Mesendoderm (in vitro differentiated cells): ENCODE measurements at places on chromosomes 6 and 20.

DNA sequence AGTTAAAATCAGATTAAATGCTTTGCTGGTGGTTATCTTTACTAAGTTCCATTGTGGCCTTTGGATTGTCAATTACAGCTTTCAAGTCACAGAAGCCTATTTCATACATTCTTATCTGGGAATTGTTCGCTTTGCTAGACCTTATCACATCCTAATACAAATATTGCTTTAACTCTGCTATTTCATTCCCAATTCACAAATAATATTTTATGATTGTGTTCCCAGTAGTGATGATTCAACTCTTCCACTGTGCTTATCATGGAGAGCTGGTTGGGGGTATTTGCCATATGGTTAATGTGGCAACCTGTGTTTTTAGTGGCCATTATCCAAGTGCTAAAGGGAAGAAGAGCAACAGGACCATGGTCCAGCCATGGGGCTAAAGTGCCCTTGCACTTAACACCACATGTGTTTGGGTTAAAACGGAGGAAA, 72.9 kb upstream of the GLP1R start:
- H3K4me3 ChIP-seq: no peak overlapping the region
- peak; percentile 64 for DNase-seq
- H3K27ac ChIP-seq: no peak overlapping the region
- no peaks in the 10 kb centered on the region for H3K36me3 ChIP-seq
- H3K27me3 ChIP-seq: no peaks in the 10 kb centered on the region

DNA sequence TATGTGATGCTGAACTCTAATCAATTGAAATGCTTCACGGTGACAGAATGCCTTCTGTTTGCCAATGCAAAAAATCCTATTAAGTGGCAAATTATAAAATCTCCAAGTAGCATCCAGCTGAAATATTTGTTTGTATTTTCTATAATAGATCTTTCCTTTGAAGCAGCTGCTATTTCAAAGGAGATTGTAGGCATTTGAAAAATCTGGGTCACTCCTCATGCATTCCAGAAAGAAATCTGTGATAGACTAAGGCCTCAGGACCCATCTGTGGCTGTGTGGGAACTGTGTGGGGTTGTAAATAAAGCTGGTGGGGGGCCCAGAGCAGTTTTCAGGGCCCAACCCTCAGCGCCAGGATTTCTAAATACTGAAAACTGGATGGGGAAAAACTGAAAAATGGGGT, 216.9 kb upstream of the ARG1 start:
- H3K4me1 ChIP-seq: peaks cover under 1% of the 10 kb centered on the region
- H3K4me3 ChIP-seq: no peak overlapping the region
- no peak for DNase-seq
- no peak overlapping the region for H3K27ac ChIP-seq

DNA sequence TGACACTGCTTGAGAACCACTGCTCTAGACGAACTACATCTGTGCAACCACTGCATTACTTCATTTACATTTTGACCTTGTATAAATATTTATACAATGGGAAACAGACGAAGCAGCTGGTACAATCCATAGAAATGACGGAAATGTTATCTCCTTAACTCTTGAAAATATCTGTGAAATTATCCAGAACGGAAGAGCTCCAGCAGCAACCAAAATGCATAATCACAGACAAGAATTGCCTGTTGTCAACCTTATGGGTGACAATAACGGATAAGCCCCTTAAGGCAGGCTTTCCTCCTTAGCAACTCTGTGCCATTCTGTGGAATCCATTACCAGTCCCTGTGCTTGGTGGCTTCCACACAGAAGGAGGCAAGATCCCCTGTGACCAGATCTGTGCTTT, 115.4 kb downstream of the DTNBP1 start:
- DNase-seq: no peak
- H3K36me3 ChIP-seq: no peaks in the 10 kb centered on the region
- H3K4me1 ChIP-seq: no peaks in the 10 kb centered on the region
- H3K27me3 ChIP-seq: no peaks in the 10 kb centered on the region
- no peak overlapping the region for H3K4me3 ChIP-seq

DNA sequence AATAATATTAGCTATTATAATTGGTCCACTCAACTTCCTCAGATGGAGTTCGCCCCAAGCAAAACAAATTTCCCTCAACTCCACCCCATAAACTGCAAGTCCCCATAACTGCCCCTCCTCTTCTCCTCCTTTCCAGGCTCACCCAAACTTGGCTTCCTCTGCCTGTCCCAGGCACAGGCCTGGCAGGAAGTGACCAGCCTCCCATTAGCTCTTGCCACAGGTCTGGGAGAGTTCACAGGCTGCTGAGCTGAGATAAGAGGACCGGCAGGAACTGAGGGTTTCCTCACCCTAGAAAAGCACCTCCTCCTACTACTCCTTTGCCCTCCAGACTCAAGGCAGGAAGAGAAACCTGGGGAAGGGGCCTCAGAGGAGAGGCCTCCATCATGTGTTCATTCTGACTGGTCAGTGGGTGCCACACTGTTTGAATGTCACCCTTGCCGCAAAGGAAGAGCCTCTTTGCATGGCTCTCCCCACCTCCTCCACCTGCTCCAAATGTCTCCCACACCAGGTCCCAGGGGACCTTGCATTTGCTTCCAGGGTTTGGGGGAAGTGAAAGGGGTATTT, 24.5 kb upstream of the SMIM29 start:
- H3K36me3 ChIP-seq: no peaks in the 10 kb centered on the region
- no peaks in the 10 kb centered on the region for H3K27me3 ChIP-seq
- peak; percentile 72 for DNase-seq
- H3K4me3 ChIP-seq: no peak overlapping the region
